Hematopoietic multipotent progenitor cell treated with erythropoietin and hydrocortisone succinate and interleukin-3 and kit ligand, for 4 days (in vitro differentiated cells): ENCODE measurements at places on chromosomes 13 and 19.

DNA sequence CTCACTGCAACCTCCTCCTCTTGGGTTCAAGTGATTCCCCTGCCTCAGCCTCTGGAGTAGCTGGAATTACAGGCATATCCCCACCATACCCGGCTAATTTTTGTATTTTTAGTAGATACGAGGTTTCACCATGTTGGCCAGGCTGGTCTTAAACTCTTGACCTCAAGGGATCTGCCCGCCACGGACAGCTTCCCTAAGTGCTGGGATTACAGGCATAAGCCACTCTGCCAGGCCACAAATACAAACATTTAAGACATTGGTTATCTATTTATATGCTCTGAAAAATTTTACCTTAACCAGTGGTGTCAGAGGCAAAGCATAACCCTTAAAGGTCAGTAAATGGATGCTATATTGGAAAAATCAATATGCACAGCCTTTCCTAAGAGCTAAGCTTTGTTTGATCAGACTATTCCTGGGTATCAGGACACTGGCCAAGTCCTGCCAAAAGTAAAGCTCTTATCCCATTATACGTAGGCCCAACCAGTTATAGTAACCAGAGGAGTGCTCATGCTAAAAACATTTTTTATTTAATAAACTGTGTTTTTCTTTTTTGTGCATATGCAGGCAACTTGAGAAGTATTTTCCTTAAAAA, 56.4 kb upstream of the STARD13 start:
- no peak for DNase-seq

GRCh38 chr13:77548095-77548494, 12.6 kb downstream of the SCEL start:
- no peak for DNase-seq

DNA sequence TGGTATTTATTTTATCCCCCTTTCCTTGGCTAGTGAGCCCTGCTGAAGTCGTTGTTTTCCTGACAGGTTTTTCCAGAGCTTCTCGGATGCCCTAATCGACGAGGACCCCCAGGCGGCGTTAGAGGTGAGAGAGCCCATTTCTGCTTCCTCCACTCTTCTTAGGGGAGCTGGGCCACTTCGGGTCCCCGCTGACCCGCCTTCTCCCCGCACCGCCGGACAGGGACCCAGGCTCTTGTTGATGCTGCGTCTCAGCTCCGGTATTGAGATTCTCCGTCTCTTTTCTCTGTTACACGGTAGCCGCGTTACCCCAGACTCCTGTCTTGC, 306 bp downstream of the SUGT1 start:
- DNase-seq, result no peak

GRCh38 chr13:86974995-86975328, 696.2 kb upstream of the SLITRK5 start:
- DNase-seq, result peak; percentile 9

GRCh38 chr19:38149661-38150061, 74.4 kb downstream of the DPF1 start:
- peak; percentile 31 for DNase-seq

GRCh38 chr19:4911786-4912672, 2.7 kb downstream of the UHRF1 start:
- peak; percentile 86 for DNase-seq

DNA sequence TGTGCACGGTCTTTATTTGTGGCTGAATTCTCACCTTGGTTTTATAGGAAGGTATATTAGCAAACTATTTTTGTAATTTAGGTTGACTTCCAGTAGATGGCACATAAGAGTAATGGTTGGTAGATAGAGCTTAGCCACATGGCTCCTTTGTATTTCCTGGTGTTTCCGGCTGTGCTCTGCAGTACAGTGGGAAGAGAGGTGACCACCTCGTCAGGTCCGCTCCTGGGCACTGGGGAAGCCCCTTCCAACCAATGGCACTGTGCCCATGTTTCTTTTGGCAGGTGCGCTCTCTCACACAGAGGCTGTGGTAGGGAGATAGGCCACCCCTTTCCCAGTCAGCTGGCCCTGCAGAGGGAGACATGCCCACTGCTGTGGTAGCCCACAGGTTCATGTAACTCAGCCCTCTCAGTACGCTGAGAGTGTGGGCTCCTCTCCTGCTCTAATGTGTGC, 74.3 kb upstream of the ATP12A start:
- peak; percentile 55 for DNase-seq

GRCh38 chr19:1624458-1624857, 19.2 kb upstream of the UQCR11 start:
- DNase-seq, result peak; percentile 88

DNA sequence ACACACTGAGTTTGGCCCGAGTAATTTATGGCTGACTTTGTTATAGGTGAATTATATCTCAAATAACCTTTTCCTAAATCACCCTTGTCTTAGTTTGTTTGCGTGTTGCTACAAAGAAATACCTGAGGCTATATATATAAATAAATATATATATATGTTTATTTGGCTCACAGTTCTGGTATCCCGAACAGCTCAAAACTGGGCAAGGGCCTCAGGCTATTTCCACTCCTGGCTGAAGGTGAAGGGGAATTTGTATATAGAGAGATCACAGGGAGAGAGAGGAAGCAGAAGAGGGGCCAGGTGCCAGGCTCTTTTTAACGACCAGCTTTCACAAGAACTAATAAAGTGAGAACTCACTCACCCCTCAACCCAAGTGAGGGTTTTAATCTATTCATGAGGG, 159.9 kb upstream of the STARD13 start:
- DNase-seq, result no peak

DNA sequence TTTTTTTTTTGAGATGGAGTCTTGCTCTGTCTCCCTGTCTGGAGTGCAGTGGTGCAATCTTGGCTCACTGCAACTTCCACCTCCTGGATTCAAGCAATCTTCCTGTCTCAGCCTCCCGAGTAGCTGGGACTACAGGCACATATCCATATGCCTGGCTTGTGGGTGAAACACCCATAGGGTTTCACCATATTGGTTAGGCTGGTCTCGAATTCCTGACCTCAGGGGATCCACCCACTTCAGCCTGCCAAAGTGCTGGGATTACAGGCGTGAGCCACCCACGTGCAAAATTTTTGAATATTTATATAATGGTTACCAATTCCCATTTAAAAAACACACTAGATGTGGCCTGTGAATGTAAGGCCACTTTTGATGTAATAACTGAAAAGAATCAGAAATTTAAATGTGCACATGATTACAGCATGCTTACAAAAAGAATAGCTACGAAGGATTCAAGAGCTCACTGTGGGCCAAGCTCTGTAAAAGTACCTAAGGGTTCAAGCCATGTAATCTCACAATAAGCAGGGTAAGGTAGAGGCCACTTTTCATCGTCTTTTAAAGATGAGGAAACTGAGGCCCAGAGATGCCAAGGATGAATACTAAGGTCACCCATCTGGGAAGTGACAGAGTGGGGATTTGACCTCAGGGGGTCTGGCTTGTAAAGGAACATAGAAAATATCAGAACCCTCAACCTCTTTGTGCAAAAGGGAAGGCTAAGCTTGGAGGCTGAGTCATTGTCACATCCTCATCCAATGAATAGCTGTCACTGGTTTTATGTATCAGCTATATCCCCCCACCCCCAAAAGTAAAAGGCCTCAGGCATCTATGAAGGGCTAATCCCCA, 17.8 kb downstream of the TNFSF14 start:
- DNase-seq, result no peak

GRCh38 chr19:54255105-54255775, 1.8 kb downstream of the LILRB5 start:
- no peak for DNase-seq

DNA sequence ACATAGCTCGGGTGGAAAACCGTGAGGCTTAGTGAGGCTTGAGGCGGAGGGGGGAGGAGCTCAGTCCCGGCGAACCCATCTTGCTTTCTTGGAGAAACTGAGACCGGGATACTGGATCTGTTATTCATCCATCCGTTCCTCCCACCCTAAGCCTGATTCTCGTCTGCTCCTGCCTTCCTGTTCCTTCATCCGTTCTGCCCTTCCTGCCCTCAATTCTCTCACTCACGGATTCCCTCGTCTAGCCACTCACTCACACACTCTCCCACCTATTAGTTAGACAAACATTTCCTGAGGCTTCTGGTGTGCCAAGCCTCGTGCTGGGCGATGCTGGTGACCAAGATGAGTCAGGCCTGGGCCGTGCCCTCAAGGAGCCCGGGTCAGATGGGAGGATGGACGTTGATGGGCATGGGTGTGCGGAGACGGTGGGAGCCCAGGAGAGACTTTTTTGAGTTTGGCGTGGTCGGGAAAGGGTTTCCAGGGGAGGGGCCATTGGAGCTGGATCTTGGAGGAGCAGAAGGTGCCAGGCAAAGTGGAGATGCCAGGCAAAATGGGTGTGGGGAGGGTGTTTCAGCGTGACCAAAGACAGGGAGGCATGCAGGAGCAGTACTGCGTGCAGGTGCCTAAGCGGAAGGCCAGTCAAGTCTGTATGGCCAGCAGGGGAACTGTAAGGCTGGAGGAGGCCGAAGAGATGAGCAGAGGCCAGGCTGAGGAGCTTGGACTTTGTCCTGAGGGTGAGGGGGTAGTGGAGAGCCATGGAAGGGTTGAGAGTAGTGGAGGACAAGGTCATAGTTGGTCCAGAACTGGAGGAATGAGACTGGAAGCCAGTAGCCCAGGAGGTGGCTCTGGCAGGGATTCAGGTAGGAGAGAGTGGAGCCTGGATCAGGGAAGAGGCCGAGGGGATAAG, 7.4 kb upstream of the CNFN start:
- DNase-seq, result no peak

GRCh38 chr19:45766869-45767346, 2.1 kb downstream of the SIX5 start:
- no peak for DNase-seq

DNA sequence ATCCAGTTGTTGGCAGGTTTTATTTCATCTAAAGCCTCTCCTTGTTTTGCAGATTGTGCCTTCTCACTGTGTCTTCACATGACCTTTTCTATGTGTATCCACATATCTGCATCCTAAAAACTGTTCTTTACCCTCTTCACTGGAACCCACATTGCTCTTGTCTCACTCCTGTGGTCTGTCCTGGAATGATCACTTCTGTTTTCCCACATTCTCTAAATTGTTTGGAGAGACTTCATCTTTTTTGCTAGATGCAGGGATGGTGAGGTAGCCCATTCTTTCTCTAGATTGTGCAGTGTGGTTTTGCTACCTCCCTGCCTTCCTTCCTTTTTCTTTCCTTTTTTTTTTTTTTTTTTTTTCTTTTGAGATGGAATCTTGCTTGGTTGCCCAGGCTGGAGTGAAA, 608.6 kb upstream of the MIR17HG start:
- DNase-seq, result no peak

DNA sequence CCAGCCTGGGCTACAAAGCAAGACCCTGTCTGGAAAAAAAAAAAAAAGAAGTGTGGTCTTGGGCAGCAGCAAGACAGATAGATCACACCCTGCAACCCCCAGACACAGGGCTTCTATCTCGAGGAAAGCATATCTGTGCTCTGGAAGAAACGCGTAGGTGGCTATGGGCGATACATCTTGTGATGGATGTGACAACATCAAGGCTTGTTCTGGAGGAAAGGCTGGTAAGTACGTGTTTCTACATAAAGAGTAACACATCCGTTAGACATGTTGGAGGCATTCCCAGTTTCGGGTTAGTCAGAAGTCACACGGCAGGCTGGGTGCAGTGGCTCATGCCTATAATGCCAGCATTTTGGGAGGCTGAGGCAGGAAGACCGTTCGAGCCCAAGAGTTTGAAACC, 6.6 kb upstream of the DHDH start:
- peak; percentile 53 for DNase-seq

- DNase-seq, result no peak
Measured at GRCh38 chr19:44762038-44762437, 13.5 kb downstream of the BCL3 start.

DNA sequence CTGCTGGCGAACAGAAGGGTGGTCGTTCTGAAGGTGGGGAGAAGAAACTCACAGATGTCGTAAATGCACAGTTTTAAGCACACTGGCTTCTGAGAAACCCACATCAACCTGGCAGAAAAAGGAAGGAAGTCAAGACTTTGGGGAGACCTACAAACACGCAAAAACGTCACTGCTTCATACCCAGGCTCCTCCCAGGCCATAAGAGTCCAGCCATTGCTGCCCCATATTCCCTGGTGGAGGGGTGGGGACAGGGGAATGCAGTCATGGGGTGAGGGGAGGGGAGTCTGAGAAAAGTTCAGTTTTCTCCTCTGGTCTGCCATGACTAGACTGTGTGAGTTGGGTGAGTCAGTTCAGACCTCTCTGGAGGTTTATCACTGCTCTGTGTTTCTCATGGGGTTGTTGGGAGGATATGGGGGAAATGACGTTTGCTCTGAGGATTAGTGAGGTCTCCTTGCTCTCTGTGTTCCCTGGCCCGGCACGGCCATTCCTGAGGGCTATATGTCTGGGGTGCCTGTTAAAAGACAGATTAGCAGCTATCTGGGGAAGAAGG, 139.0 kb downstream of the FLT1 start:
- DNase-seq, result peak; percentile 65

- DNase-seq, result no peak
Measured at GRCh38 chr19:13926715-13927114, 11.5 kb downstream of the PODNL1 start.

- peak; percentile 77 for DNase-seq
Measured at GRCh38 chr13:28166257-28166656, 27.9 kb downstream of the PAN3 start.

- peak; percentile 54 for DNase-seq
Measured at GRCh38 chr19:54133312-54133956, 4.1 kb upstream of the CNOT3 start.

DNA sequence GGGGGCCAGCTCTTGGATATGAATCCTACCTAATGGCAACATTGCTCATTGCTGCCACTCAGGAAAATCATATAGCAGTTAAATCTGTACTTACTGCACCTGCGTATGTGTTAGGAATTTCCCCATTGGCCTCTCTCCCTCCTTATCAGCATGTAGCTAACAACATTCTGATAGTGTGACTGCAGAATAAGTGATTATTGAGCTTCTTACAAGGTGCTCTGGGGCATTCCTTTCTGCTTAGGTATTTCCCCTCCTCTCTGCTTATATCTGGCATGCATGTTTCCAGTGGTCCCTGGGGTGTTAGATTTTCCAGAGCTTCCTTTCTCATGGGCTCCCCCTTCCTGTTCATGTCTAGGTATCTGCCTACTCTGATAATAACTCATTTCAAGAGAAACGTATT, 414.1 kb upstream of the SLITRK1 start:
- DNase-seq, result no peak

GRCh38 chr19:5627395-5627904, 4.6 kb downstream of the SAFB start:
- DNase-seq, result peak; percentile 96
